ENCODE measurements at places on chromosomes 16 and 17.
A peak's percentile ranks its signal among the peaks of the same experiment; 100 is the strongest.

DNA sequence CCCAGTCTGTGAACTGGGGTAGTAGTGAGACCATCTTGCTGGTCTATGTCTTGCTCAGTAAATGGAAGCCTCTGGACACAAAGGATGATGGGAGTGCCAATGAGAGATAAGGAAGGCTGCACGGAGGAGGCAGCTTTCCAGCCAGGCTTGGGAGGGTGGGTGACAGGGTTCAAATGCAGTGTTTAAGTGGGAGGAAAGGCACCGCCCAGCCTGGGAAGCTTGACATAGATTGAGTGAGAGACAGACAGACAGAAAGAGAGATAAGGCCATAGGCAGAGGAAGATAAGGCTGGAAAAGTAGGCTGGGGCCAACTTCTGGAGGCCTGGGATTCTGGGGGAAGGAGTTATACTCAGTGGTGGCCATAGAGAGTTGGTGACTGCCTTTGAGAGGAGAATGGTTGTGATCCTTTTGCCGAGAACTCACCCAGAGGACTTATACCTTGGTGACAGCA is 7.2 kb upstream of the COL1A1 start:
- DNase-seq, result no peak

DNA sequence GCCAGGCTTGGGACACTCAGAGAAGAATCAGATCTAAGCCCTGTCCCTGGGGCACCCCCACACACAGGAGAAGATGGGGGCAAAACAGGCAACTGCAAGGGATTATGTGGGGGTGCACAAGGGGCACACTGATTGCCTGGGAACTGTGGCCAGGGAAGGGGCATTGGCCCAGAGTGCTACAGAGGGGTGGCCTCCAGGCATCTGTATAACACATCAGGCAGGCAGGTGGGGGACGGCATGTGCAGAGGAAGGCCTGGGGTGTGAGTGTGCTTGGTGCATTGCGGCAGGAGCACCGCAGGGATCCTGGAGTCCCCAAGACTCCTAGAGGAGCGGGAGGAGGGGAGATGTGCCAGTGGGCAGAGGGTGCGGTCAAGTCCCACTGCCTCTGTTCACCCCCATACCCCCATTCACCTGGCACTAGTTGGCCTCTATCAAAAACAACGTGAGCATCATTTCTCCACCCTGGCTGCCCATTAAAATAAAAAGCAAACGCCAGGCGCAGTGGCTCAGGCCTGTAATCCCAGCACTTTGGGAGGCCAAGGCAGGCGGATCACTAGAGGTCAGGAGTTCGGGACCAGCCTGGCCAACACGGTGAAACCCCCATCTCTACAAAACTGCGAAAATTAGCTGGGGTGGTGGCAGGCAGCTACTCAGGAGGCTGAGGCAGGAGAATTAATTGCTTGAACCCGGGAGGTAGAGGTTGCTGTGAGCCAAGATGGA is 41.5 kb downstream of the C16orf82 start:
- DNase-seq, result no peak

GRCh38 chr17:57050306-57050705 is 34.7 kb upstream of the AKAP1 start:
- DNase-seq, result peak; percentile 23

GRCh38 chr16:66569131-66569530 is 2.9 kb downstream of the CMTM1 start:
- no peak for DNase-seq

DNA sequence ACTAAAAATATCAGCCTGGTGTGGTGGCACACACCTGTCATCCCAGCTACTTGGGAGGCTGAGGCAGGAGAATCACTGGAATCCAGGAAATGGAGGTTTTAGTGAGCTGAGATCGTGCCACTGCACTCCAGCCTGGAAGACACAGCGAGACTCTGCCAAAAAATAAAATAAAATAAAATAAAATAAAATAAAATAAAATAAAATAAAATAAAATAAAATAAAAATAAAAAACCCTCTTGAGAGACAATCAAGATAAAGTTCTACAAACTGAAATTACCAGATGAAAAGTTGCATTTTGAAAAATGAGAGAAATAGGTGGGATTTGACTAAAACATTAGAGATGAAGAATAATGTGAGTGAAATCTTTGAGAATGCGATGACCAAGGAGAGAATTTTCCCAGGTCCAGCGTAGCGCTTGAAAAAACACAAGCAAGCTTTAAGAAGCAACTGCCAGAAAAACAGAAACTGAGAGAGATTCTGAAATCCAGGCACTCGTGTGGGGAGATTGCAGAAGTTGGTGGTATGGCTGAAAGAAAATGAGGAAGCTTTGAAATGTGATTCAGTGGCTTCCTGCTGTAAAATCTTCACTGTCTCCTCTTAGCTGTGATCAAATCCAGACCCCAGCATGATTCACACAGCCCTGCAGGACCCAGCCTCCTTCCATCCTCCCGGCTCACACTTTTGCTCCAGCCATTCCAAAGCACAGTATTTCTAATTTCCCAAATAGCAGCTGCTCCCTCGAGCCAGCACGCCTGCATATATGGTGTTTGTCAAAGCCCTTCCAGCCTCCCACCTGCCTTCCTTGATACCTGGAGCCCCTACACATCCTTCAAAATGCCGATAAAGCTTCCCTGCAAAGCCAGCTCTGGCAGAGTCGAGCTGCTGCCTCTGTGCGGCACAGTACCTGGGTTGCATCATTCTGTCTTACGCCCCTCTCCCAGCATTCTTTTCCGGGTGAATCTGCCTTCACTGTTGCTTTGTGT is 8.2 kb upstream of the CD300E start:
- DNase-seq, result peak; percentile 18

DNA sequence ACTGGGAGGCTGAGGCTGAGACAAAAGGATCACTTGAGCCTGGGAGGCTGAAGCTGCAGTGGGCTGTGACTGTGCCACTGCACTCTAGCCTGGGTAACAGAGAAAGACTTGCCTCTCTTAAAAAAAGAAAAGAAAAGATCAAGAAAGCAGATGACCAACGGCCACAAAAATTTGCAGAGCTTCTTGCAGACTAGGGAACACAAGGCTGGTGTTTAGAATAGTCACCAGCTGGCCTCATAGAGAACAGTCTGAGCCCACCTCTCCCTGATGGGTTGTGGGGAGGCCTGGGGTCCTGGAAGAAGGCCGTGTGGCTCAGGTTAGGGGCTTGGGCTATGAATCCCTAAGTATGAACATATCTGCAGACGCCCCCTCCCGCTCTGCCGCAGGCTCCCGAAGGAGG is 73.7 kb upstream of the MED9 start:
- no peak for DNase-seq

All from brain (organoid and tissue), 16 donors.